ENCODE measurements at places on chromosomes 1 and 21.

GRCh38 chr1:174165471-174166137 lies 6.3 kb downstream of the RABGAP1L start:
- no peaks in the 10 kb centered on the region for H3K4me1 ChIP-seq
- H3K36me3 ChIP-seq, result no peaks in the 10 kb centered on the region
- no peak overlapping the region for H3K4me3 ChIP-seq
- no peak for DNase-seq
- H3K27me3 ChIP-seq, result no peaks in the 10 kb centered on the region

DNA sequence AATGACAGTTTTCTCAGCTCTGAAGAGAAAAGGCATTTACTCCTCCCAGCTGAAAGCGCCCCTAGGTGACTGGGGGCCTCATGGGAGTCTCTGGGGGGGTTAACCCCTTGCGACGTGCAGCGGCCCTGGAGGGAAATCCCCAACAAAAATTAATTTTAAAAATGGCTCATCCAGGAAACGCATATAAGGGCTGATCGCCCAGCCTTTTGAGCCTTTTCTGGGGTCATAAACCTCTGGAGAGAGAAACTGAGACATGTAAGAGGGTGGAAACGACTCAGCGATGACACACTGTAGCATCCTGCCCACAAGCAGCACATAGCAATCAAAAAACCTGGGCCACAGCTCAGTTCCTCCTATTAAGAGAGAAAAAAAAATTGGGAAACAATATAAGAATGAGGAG lies 20.4 kb upstream of the HPDL start:
- no peaks in the 10 kb centered on the region for H3K36me3 ChIP-seq
- no peaks in the 10 kb centered on the region for H3K27me3 ChIP-seq
- no peak overlapping the region for H3K27ac ChIP-seq
- H3K4me1 ChIP-seq, result peaks cover 8% of the 10 kb centered on the region
- no peak for DNase-seq

DNA sequence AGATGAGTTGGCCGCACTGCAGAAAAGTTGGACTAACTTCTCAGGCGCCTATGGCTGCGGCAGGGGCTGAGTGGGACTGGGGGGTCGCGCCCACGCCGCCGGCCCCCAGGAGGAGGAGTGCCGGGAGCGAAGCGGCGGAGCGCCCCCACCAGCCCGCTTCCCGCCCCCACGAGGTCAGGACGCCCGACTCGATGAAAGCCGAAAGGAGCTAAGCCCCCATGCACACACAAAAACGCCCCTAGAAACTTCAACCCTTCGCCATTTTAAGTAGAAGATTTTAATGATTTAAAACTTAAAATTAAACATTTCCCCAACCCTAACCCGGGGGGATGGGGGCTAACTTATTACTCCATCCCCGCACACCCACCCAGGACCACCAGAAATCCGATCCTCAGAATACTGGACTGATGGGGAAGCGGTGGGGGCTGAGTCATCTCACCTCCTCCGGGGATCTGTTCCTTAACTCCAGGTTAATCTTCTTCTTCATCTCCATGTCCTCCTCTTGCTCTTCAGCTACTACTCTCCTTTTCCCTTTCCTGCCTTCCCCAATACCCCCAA lies 539 bp downstream of the ANP32E start:
- H3K36me3 ChIP-seq, result peaks cover 13% of the 10 kb centered on the region
- H3K4me1 ChIP-seq, result peaks cover 6% of the 10 kb centered on the region
- DNase-seq, result no peak
- no peaks in the 10 kb centered on the region for H3K27me3 ChIP-seq

DNA sequence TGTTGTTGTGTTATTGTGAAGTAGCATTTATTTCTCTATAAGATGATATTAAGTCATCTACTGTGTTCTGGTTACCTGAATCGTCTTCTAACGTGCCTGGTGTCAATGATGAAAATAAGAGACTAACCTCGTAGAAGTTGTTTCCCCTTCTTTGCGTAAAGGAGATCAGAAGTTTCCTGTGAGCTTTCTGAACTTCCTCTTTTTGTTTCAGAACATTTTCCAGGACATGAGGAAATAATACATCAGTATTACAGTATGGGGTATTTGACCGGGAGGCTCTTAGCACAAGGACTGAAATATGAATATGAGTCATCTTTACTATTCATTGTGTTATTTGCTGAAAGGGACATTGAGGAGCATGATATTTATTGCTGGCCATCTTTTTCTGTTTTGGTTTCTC lies 1.3 kb downstream of the ST6GALNAC3 start:
- H3K27me3 ChIP-seq, result no peaks in the 10 kb centered on the region
- H3K4me1 ChIP-seq, result peaks cover 2% of the 10 kb centered on the region
- no peak overlapping the region for H3K27ac ChIP-seq

DNA sequence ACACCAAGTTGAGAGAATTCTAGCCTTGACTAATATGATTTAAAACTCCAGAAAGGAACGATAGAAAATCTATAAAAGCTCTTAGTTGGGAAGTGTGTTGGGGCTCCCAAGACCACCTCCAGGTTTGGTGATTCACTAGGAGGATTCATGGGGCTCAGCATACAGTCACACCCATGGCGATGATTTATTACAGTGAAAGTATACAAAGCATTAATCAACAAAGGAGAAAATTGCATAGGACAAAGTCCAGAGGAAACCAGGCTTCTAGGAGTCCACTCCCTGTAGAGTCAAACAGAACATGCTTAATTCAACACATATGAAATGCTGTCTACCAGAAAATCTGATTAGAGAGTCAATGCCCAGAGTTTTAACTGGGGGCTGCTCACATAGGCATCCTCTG lies 4.8 kb downstream of the CDCA8 start:
- no peak overlapping the region for H3K27ac ChIP-seq
- no peak overlapping the region for H3K4me3 ChIP-seq
- H3K36me3 ChIP-seq, result peaks cover 84% of the 10 kb centered on the region
- H3K27me3 ChIP-seq, result no peaks in the 10 kb centered on the region
- H3K4me1 ChIP-seq, result no peaks in the 10 kb centered on the region

DNA sequence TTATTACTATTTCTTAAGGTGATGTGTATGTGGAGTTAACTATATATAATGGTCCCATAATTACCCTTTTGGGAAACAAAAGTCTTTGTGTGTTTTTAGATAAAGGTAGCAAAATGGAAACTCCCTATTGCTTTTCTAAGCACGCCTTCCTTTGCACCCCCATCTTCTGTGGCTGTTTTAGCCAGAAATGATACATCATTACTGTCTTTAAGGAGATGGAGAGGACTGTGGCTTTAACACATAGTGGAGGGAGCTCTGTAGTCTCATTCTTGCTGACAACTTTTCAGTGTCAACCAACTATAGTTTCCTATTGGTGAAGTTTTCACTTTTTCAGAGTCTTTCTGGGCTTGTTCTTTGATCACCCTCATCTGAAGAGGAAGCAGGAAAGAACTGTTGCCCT lies 1.0 kb downstream of the APOBEC4 start:
- no peak overlapping the region for H3K4me3 ChIP-seq
- H3K4me1 ChIP-seq, result peaks cover 3% of the 10 kb centered on the region
- no peak overlapping the region for H3K27ac ChIP-seq
- peaks cover 3% of the 10 kb centered on the region for H3K27me3 ChIP-seq
- DNase-seq, result no peak
- no peaks in the 10 kb centered on the region for H3K36me3 ChIP-seq
